ENCODE measurements at places on chromosomes 2 and 18.

DNA sequence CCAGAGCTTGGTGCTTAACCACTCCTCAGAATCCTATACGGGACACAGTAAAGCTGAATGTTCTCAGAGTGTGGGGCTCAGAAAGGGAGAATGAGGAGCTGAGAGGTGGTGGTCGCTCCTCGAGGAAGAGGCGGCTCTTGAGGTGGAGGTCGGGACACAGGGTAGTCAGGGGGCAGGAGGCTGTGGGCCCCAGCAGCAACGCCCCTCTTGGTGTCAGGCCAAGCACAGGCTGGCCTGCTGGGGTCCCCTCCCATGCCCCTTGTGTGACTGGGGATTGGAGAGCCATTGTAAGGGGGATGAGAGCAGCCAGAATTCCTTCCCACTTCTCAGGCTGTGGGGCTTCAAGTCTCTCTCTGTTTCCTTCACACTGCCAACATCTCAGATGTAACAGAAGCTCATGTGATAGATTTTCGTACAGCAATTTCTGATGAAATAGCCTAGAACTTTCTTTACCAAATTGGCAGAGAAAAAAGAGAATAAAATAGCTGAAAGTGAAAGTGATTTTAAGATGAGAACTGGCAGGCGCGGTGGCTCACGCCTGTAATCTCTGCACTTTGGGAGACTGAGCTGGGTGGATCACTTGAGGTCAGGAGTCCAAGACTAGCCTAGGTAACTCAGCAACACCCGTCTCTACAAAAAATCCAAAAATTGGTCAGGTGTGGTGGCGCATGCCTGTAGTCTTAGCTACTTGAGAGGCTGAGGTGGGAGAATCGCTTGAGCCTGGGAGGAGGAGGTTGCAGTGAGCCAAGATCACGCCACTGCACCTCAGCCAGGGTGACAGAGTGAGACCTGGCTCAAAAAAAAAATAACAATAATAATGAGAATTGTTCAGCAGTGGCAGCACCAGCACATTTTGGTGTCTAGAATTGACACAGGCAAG is 61.1 kb upstream of the RPL31 start:
- no peak for DNase-seq

DNA sequence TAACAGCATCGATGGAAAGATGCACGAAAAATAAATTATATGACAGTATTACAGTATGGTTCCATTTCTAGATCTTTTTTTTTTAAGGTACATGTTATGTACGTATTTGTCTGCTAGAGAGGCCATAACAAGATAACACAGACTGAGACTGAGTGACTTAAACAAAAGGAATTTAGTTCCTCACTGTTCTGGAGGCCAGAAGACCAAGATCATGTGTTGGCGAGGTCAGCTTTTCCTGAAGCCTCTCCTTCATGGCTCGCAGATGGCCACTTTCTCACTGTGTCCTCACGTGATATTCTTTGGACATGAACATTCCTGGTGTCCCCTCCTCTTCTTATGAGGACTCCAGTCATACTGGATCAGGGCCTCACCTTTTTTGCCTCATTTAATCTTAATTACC is 177.4 kb downstream of the CAPN13 start:
- no peak for DNase-seq

GRCh38 chr18:39675906-39676305 is 2110.3 kb upstream of the CELF4 start:
- no peak for DNase-seq

DNA sequence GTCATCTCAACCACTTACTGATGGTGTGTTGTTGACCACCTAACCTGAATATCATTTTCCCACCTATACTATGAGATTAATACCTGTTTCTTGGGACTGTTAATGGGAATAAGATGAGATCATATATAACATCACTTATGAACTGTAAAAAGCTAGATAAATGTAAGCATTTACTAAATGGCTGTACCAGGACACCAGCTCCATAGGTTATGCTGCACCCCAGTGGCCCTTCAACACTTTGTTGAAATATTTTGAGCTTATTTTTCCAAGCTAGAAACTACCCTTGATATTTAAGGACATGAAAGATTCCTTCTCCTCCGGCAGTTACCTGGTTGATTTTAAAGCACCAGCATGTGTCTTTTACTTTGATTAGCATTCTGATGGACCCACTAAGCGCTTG is 138.0 kb upstream of the CDCA7 start:
- no peak for DNase-seq

DNA sequence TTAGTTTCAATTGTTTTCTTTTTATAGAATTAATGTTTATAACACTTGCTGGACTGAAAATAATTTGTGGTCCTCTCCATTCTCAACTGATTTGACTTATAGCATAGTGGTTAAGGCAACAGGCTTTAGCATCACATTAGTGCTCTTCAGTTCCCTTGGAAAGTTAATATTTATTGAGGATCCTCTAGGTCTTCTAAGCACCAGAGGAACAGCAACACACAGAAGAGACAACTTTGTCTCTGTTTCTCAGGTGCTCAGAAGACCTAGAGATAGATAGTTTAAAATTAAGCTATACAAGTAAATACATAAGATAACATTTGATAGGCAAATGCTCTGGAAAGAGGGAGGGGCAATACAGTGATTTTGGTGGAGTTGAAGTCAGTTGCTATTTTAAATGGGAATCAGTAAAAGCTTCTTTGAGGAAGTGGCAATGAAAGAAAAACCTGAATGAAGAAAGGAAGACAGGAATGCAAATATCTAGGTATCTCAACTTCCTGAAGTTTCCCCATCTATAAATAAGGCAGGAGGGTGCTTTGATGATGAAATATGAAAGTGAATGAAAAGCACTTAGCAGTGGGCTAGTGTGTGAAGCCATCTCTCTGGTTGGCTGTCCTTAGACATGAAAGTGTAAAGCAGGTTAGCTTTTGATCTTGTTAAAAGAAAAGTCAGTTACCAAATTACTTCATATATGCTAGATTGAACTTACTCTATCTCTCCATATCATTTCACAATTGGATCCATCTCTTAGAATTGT is 7.9 kb downstream of the NEUROD1 start:
- no peak for DNase-seq

GRCh38 chr2:227657199-227657845 is 9.3 kb upstream of the SCYGR5 start:
- no peak for DNase-seq

- DNase-seq: no peak
Observed at GRCh38 chr2:80128080-80128479, 176.5 kb downstream of the LRRTM1 start.

DNA sequence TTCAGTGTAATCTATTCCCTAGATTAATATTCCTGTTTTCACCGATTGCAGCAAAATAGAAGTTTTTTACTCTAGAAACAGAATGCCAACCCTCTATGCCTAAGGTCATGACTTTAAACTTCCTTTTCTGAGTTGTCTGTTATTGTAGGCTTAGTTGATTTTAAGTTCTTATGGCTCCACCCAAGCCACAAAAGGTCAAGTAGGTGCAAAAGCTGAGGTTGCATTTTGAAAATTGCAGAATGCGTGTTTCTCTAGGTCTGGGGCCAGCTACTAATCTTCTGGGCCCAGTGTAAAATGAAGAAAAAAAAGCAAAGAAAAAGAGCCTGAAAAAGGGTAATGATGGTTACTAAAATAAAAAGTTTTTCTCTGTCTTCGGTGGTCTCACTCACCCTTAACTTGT is 635.7 kb upstream of the FAM98A start:
- no peak for DNase-seq

GRCh38 chr18:36450264-36450663 is 152.8 kb downstream of the FHOD3 start:
- DNase-seq: no peak

DNA sequence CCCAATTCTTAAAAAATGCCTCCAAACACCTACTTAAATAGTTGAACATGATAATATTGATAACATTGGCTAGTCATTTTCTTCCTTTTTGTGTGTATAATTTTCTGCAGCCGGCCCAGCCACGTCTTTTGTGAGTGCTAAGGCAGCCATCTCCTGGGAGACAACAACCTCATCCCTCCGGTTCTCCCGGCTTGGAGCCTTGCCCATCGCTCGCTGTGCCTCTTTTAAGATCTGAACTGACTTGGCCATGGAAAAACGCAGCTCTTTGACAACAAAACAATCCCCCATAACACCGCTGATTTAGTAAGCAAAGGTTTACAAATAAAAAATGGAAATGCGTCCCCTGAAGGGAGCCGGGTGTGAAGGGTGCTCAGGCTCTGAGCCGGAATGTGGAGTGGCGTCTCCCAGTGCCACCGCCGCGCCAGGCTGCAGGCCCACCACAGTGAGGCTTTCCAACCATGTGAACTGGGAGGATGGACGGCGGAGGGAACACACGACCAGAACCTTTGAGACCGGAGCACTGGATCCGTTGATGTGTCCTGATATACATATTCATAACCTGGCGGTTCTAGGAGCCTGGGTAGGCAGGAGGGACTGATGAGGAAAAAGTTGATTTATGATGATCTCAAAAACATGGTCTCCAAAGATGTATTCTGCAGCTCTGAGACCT is 87.4 kb downstream of the SMIM21 start:
- no peak for DNase-seq

- no peak for DNase-seq
Observed at GRCh38 chr2:216388046-216388884, 16.0 kb upstream of the MARCHF4 start.

- no peak for DNase-seq
Observed at GRCh38 chr2:55309446-55309845, 40.4 kb upstream of the MTIF2 start.

GRCh38 chr2:29073933-29074332 is 390 bp downstream of the PCARE start:
- no peak for DNase-seq

- no peak for DNase-seq
Observed at GRCh38 chr18:57890266-57890665, 87.2 kb upstream of the ATP8B1 start.

DNA sequence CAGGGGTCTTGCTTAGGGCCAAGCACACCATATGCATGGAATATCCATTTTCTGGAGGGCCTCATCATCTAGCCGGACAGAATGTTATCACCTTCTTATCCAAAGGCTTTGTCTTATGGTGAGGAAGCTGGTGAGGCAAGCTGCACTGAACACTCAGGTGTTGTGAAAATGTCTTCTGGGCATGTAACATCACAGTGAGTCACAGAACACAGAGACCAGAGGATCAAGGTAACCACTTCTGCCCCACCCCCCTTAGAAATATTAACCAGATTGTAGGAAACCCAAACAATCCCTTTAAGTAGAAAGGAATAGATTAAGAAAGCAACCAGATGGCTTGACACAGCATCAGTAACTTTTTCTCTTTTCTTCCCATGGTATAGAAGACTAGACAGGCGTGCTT is 51.1 kb downstream of the MYO5B start:
- DNase-seq: no peak

DNA sequence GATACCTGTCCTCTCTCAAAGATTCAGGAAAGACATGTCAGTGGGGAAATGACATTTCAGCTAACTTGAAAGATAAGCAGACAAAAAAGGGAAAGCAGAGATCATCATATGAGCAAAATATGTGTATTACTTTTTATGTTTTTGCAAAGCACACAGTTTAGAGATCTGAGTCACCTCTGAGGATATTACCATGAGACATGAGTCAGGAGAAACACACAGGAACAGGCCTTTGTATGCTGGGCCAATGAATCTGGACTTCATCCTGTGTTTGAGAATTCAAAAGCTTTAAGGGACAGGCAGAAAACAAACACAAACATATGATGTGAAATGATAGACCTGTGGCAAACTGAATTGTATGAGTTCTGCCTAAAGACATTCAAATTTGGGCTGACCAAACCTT is 306.0 kb upstream of the EPC2 start:
- no peak for DNase-seq

DNA sequence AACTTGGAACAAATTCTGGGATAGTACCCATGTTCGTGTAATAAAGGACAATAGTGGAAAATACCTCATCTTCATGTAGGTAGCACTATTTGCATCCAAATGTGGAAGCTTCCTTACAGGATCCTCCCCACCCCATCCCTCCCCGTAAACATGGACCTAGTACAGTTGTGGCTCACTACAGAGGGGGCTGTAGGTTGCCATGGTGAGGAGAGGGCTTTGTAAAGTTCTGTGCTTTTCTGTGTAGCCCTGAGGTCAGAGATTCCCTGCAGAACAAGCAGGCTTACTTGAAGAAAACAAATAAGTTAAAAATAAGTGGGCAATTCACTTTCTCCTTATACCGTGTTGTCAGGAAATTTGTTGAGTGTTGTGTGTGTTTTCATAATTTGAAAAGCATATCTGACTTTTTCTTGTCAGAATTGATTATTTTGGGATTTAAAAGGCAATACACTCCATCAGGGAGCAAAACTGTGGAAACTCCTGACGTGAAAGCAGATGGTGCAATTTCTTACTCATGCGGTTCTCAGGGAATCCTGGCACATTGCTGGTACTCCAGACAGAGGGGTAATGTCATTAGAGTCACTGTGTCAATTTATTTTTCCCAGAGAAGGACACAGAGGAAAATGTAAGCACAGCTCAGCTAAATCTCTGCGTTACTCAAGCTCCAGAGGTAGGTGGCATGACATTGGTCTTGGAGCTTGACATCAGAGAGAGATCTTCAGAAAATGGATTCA is 174.2 kb upstream of the LHCGR start:
- no peak for DNase-seq

GRCh38 chr2:227643990-227644551 is 22.5 kb upstream of the SCYGR5 start:
- DNase-seq: no peak

GRCh38 chr2:239259603-239260298 is 141.1 kb downstream of the HDAC4 start:
- no peak for DNase-seq

GRCh38 chr2:162242586-162243280 is 512 bp downstream of the FAP start:
- DNase-seq: no peak

DNA sequence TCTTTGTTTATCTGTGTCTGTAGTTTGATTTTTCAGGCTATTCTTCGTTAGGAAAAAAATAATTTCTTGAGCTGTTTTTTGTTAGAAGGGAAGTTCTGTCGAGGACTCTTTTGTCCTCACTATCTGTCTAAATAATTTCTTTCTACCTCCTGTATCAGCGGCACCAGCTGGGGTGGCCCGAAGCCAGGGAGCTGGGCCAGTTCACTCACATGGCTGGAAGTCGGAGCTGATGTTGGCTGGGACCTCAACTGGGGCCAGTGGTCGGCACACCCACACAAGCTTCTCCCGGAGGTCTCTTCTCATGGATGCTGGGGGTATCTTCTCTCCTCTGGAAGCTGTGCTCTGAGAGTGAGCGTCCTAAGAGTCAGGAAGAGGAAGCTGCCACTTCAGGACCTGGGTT is 8.0 kb upstream of the PDIA6 start:
- no peak for DNase-seq

DNA sequence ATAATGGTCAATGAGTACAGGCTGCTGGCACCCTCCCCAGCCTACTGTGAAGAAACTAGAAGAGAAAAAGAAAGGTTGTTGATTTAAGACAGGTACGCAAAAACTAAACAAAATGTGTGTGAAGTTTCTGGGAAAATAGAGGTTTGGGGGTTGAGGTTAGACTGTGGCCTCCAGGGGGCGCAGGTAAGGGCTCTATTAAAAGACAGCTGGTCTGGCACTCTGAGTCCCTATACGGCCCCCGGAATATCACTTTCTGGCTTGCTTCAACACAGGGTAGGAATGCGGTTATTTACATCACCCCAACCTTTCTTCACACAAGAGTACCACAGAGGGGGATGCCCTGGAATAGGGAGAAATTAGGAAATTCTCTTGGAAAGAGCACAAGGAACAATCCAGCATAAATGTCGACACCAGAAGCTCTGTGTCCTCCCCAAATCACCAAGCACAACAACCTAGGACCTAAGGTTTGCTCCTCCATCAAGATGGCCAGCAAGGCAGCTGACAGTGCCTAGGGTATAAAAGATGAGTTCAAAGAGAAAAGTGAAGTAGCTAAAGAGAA is 480.8 kb upstream of the KLHL29 start:
- DNase-seq: peak; percentile 53

GRCh38 chr18:63963615-63964256 is 6.1 kb upstream of the SERPINB8 start:
- no peak for DNase-seq
